ENCODE measurements at places on chromosomes 11 and 22.

DNA sequence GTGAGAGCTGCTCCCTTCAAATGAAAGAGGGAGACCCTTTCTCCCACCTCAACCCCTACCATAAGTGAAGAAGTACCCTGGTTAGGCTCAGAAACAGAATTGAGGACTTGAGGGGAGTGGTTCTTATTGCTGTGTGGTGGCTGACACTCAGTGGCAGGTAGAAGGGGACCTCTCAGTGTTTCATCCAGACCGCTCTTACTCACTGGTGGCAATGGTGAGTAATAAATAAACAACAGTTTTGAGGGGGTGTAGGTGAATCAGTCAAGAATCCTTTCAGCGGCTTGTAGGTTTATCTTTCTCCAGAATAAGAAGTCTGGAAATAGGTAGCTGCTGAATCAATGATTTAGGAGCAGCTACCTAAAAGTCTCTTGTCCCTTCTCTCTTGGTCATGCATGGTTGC is 403.4 kb upstream of the B3GAT1 start:
- no peak for DNase-seq

DNA sequence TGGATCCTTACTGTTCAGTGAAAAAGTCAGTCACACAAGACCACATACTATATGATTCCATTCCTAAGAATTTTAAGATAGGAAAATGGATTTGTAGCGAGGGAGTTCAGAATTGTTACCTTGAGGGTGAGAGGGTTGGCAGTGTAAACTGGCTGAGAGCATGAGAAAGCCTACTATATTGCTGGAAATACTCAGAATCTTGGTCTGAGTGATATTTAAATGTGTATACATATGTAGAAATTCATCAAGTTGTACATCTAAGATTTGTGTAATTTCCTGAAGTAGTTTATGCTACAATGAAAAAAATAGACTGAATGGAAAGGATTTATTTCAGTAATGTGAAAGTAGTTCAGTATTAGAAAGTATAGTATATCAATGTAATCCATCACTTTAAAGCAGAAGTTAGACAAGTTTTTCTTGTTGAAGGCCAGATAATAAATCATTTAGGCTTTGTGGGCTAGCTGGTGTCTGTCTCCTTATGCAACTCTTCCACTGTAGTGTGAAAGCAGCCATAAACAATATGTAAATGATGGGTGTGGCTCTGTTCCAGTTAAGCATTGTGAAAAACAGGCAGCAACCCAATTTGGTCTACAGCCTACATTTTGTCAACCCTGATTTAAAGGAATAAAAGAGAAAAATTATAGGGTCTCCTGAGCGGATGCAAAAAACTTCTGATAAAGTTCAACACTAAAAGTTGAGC is 127.2 kb upstream of the THY1 start:
- no peak for DNase-seq

DNA sequence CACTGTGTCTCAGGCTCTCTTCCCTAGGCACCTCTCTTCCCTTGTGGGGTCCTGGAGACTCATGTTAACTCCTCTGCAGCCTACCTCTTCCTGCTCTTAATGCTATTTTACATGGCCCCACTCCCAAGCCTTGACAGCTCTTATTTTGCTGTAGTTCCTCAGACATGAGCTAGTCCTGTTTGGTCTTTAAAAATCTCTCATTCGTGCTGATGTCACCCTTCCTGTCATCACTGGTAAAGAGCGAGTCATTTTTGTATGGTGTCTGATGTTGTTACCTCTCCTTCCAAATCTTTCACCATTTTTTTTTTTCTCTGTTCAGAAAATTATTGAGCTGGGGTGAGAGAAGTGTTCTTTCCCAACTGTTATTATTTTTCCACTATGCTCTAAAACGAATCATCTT is 84.8 kb upstream of the ZBED5 start:
- DNase-seq, result no peak

DNA sequence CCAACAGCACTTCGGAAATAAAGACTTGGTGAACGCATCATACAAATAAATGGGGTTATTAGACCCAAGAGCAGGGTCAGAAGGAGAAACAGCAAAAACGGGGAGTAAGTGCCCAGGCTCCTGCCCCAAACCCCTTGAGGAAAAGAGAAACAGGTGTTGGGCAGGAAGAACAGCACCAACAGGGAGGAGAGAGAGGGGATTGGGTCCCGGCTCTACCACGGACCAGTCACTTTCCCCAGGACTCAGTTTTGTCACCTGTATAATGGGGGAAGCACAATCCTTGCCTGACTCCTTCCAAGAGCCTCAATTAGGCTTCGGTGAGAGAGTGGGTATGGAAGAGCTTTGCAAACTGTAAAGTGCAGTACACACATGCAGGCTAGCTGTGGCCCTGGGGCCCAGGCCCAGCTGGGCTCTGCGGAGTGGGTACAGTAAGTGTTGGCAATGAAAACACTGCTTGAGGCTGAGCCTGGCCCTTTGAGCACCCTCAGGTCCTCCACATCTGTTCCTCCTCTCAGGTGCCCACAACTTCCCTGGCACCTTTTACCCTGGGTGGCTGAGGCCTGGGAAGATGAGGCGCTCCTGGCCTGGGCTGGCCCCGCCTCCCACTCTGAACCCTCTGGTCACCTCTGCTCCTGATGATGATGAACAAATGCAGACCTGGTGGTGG is 8.9 kb downstream of the SLC29A2 start:
- no peak for DNase-seq

DNA sequence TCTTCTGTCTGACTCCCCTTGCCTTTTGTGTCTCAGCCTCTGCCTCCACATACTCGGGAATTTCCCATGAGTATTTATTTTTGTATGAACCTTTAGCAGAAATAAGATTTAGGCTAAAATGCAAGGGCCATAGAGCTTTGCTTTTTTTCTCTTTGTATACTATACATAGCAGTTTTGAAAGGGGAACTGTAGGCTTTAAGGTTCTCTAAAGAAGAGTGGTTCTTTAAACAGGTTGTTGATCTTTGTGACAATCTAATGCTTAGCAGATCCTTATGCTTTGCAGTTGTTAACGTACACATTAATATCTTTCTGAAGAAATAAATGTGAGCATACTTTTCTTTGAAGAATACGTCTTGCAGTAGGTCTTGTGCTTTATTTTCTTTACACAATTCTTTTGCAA is 35.0 kb downstream of the TBCEL start:
- no peak for DNase-seq

All from CD4-positive, alpha-beta T cell treated with Interleukin-15 for 1 hour (primary cell).